Naive thymus-derived CD4-positive, alpha-beta T cell (primary cell): ENCODE measurements at places on chromosomes 5 and 9. TPM values are rescaled to one million over a fixed set of nuclear protein-coding genes. Genes with fewer than 3 reads are reported as not detected.

DNA sequence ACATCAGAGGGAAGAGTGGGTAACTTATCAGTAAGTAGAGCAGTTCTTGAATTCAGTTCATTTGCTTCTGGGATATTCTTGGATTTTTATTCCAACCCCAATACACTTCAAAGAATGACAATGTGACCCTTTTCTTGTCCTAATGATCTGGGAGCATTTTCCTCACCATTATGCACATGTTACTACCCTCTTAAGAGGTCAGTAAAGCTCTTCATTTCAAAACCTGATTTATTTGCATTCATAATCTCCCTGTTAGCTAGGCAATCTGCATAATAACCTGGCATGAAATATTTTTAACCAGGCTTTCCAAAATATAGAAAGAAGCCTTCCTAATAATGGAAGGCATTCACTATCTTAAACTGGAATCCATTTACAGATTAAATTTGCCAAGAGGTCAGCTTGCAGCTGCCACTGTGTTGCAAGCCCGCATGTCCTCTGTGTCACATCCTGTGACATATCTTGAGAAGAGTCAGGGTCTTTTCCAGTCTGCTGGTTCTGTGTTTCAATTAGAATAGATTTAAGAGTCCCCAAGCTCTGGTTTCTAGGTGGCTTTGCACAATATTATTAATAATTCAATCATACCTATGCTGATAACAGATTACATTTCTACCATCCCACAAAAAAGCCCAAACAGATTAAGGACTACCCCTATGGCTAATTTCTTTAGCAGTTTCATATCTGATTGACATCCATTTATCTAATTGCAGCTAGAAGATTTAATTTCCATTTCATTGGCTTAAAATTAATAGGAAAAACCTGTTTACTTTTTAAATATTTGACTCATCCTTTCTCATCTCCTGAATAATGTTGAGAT is 30.9 kb upstream of the PPP2R2B start:
- DNase-seq, result no peak

Gene PCDHA7
- total RNA-seq, result not detected

DNA sequence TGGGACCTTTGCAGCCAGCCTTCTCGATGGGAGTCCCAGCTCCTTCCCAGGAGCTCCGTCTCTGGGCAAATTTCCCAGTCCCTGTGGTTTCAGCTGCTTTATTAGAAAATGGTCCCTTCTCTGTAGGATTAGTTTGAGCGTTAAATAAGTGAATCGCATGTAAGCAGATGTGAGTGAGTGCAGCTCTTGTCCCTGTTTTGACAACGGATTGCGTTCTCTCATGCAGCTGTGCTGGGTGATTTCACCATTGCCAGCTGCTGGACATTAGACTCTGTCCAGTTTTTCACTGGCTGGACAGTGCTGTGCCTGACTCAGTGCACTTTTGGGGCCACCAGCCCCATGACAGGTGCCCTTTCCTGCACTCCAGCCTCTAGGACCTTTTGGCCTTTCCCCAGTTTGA is 11.6 kb upstream of the CEL start:
- no peak for DNase-seq

Gene TCF7
- total RNA-seq, result 1,066 TPM

Gene CER1
- not detected for total RNA-seq

GRCh38 chr9:6922124-6922676 is 164.4 kb downstream of the KDM4C start:
- no peak for DNase-seq

- DNase-seq, result no peak
These were observed 278.9 kb downstream of the GADD45G start for GRCh38 chr9:89883401-89884341.

DNA sequence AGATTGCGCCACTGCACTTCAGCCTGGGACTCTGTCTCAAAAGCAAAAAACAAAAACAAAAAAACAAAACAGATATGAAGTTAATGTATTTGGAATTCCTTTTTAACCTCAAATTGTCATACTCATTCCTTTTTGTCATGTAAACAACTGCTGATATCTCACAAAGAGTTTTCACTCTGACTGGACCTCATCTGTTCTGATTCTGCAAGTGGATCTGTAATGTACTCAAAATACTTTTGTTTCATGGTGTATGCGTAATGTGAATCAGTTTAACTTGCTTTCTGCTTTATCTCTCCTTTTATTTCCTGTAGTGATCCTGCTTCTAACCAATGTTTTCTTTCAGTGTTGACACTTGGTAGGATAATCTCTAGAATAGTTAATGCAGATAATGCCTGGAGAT is 106.7 kb downstream of the FOCAD start:
- DNase-seq, result no peak

Gene ZNF354C
- total RNA-seq, result 5.2 TPM

DNA sequence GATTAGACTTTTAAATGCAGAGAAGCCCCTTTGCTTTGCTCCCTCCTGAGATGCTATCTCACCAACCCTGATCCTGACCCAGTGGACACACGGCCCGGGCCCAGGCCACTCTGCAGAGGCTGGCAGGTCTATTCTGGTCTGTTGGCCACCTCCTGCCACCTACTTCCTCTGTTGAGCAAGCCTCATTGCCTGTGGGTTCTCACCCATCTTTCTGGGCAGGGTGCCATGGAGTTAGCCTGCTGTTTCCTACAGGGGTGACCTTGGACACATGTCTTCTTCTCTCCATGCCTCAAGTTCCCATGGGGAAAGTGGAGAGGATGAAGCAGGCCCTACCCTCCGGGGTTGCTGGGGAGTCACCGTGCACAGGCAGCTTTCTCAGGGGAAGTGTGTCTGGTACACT is 266.2 kb upstream of the IRX1 start:
- DNase-seq, result no peak

Gene TRIM36
- 0.12 TPM in 1 of 2 replicates, not detected in the other for total RNA-seq

DNA sequence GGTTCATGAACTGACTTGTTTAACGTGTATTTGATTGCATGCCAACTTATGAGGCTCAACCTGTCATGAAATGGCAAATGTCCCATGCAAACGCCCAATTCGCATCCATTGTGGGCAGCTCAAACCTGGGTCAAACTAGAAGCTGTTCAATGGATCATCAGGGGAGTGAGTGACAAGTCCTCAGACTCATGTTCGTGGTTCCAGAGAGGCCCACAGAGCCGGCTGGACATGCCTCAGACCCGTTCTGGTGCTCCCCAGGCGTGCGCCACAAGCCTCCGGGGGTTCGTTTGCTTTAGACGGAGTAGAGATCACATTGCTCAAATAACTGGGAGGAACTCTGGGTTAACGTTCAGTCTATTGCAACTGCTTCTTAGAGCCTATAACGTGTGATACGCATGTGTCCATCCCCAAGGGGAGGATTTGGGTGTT is 15.0 kb downstream of the GFI1B start:
- DNase-seq, result no peak

Gene PRUNE2
- not detected for total RNA-seq

DNA sequence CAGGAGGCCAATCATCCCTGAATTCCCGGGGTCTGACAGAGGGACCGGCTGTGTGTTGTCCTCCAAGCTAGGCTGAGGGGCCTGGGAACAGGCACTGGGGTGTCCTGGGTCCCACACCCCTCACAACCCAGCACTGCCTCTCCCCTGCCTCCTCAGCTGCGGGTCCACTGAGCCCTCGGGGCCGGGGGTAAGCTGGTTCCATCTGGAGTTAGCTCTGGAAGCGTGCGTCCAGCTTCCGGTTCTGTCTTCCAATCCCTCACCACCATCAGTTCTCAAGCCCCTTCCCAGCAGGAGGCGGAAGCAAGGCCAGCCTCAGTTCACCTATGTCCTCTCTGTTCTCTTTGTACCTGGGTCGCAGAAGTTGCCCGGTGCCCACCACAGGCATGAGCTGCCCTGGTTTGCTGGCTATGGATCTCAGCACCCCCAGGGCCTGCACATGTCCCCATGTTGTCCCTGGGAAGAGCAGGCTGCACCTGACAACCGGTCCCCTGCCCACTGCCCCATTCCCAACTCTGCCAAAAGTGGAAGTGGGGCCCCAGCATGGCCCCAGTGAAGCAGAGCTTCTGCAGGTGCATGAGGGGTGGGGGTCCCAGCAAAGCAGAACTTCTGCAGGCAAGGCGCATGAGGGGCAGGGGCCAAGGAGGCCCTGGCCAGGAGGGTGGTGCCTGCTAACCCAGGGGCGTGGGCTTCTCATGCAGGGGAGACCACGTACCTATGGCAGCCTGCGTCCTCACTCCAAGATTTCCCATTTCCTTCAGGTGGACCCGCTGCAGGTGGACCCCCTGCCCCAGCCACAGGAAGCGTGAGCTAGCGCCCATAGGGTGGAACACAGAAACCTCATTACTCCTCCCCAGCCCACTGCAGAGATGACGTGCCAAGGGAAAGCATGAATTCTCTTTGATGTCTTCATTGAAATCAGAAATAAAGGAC is 111.9 kb downstream of the ZNF354C start:
- no peak for DNase-seq

Gene ECSCR
- total RNA-seq, result not detected

Gene TMOD1
- 1.2 TPM for total RNA-seq

DNA sequence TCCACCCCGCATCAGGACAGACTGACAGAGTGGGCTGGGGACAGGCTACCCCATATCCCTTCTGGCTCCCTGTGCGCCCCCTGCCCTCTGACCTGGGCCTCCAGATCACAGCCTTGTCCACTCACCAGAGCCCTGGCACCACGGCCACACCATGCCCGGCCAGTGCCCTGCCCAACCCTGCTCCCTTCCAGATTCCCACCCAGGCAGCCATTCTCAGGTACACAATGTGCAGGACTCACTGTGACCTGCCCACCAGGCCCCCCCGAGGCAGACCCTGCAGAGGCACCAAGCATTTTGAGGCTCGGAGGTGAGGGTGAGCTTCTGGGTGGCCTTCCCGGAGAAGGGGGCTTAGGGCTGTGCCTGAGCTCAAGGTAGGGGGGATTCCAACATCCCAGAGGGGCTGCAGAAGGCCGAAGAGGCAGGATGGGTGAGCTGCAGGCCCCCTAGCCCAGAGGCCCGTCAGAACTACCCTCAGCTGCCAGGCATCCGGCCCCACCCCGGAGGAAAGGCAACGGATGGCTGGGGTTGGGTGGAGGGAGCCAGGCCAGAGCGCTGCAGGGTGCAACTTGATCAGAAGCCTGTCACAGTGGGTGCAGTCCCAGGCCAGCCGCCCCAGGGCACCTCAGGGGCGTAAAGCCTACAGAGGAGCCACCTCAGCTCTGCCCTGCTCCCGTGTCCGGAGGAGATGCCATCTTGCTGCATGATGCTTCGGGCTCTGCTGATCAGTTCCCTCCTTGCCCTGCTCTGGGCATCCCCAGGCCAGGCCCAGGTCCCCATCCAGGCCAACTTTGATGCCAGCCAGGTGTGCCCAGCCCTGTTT is at the start of gene LCNL1:
TSS of gene LCNL1 (plus strand) at position 762 of the 820 bp plus-strand sequence. CDS start 594 bp downstream, outside the sequence.
- no peak for DNase-seq

DNA sequence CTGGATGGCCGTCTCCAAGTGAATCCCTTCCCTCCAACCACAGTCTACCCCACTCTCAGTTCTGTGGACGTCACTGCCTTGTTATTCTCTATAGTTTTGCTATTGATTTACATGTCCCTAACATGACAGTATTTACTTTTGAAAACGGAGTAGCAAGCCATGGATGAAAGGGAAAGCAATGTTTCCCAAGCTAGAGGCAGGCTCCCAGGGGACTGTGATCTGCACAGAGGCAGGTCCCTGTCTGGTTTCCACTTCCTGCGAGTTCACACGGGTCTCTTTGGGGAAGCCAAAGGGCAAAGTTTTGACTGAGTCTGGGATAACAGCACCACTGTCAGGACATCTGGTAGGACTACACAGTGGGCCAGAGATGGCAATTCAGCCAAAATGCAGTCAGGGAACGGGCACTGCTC is 12.7 kb downstream of the C9orf153 start:
- no peak for DNase-seq

Gene ERGIC1
- total RNA-seq, result 53.5 TPM

Gene PPP2R2B
- 14.1 TPM for total RNA-seq

- DNase-seq, result no peak
These were observed 828.1 kb upstream of the GRAMD2B start for GRCh38 chr5:125595095-125595494.

DNA sequence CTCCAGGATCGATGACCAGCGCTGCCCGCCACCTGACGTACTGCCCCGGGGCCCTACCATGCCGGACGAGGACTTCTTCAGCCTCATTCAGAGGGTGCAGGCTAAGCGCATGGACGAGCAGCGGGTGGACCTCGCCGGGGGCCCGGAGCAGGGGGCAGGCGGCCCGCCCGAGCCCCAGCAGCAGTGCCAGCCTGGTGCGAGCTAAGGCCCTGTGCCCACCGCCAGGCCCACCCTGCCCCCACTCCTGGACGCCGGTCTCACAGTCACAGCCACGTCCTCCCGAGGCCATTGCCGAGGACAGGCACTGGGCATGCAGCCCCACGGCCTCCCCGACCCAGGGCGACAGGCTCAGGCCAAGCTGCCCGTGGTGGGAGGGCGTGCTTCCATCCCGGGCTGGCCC is 5.5 kb downstream of the DNLZ start:
- DNase-seq, result no peak

Gene SLC28A3
- total RNA-seq, result not detected

Gene PLAC8L1
- 1.1 TPM for total RNA-seq

- DNase-seq, result no peak
These were observed 3.4 kb upstream of the RNF183 start for GRCh38 chr9:113306566-113306965.

GRCh38 chr5:120504057-120504456 is 40.0 kb downstream of the PRR16 start:
- DNase-seq, result no peak

DNA sequence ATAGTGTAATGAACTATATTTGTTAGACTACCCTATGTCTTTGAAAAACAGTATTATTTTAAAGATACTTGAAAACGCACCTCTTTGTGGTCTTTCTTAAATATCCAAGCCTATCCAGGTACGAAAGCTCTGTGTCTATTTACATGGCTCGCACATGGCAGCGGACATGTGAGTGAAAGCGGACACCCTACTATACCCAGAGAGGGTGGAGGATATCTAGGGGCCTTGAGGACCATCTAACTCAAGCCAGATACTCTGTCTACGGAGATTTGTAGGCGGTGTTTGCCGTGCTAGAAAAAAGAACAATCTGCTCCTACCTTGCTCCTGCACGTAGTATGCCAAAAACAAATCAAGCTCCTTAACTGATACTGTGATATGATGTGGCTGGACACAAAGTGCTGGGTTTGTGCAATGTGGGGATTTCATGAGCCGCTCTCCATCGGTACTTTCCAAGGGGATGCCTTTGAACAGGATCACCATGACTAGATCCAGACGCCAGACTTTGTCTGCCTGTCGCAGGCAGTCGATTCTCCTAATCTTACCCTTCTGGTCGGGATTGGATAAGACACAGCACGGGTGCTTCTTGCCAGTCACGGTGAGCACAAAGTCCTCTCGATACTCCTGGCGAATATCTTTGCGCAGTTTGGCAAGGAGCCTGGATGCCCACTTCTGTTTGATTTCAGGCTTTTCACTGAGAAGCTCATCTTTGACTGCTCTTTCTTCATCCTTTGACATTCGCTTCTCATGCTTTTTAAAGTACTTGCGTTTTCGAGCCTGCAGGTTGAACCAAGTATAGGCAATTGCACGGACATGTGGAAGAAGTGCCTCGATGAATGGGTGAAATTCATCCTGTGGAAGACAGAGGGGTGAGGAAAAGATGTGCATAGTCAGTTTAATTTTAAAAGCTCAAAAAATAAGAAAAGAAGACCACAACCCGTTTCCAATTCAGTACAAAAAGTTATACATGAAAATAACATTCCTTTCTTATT is 7.0 kb downstream of the NFIB start:
- DNase-seq, result no peak
